ENCODE measurements at places on chromosomes 16 and 17.

DNA sequence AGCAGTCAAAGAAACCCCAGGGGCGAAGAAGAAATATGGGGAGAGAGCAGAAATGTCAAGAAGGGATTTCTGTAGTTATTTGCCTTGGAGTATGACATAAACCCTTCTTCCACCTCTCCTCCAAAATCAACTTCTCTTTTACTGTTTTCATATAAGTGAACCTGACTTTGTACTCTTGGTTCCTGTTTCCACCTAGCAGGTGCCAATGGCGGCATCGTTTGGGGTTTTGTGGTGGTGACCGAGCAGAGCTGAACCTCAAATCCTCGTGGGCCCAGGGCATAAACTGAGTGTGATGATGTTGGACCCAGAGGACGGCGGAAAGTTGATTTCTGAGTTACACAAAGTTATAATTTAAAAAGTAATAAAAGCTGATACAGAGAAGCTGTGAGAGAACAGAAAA lies 39.6 kb upstream of the PSMD7 start:
- DNase-seq, result no peak

DNA sequence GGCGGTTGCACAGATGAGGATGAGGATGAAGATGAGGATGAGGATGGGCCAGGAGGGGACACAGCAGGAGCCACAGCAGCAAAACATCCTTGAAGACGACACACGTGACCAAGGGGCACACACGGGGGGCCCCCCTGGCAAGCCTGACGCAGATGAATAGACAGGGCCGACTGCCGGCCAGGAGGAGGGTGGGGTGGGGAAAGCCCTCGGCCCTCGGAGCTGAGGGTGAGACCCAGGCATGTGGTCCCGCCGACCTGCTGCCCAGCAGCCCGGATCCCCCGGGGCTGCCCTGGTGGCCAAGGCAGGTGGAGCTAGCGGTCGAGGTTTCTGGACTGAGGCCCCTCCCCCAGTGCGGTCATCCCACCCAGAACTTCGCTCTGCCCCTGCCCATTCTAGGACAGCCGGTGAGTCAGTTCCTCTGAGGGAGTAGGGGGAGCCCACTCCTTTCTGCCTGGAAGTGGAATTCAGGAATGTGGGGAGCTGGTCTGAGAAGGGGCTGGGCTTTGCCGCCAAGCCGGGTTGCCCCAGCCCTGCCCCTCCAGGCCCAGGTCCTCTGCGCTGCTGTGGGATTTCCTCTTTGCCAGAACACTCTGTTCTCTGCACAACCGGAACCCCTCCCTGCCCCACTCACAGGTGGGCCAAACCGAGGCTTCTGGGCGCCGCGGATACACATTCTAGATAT lies 9.9 kb downstream of the CYGB start:
- peak; percentile 83 for DNase-seq

GRCh38 chr17:40499551-40500189 lies 1.8 kb downstream of the TNS4 start:
- peak; percentile 79 for DNase-seq

DNA sequence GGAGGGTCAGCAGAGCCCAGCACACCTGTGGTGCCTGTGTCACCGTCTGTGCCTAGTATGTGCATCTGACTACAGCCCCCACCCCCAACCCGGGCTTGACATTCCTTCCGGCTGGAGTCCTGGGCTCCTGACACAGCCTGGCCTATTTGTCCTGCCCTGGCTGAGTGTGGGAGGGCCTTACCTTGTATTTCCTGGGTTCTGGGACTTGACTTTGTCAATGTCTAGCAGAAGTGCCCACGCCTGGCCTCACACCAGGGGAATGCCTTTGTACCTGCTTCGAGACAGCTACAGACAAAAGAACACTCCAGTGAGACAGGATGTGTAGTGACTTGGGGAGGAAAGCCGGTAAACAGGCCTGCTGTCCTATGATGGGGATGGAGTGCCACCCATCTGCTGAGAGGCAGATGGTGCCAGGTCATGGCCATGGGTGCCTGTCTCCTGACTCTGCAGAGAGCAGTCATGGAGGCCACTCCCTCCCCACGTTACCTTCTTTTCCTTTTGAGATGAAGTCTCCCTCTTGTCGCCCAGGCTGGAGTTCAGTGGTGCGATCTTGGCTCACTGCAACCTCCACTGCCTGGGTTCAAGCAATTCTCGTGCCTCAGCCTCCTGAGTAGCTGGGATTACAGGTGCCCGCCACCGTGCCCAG lies 42.8 kb downstream of the TNFRSF13B start:
- no peak for DNase-seq

- DNase-seq, result no peak
Observed at GRCh38 chr17:13594310-13594709, 7.4 kb downstream of the HS3ST3A1 start.

- no peak for DNase-seq
Observed at GRCh38 chr16:60110531-60110930, 1376.4 kb upstream of the GOT2 start.

GRCh38 chr17:27954548-27955495 lies 61.7 kb upstream of the LYRM9 start:
- no peak for DNase-seq

DNA sequence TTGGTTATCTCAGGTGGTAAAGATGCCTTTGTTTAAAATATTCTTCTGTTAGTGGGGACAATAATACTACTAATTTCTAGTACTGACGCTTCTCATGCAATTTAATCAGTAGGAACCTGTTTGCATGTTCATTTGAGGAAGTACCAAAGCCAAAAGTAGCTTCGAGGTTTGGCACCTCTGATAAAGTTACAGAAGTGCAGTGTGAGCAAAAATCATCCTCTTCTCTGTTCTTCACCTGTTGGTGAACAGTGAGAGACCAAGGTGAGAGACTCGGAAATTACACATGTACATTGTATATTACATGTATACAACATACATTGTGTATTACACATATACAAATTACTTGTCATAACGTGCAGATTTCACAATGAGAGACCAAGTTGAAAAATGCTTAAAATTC lies 404.6 kb downstream of the MAF start:
- no peak for DNase-seq

- DNase-seq, result peak; percentile 41
Observed at GRCh38 chr17:751269-752001, 629 bp downstream of the GEMIN4 start.

GRCh38 chr16:50996830-50997186 lies 154.3 kb downstream of the SALL1 start:
- no peak for DNase-seq

DNA sequence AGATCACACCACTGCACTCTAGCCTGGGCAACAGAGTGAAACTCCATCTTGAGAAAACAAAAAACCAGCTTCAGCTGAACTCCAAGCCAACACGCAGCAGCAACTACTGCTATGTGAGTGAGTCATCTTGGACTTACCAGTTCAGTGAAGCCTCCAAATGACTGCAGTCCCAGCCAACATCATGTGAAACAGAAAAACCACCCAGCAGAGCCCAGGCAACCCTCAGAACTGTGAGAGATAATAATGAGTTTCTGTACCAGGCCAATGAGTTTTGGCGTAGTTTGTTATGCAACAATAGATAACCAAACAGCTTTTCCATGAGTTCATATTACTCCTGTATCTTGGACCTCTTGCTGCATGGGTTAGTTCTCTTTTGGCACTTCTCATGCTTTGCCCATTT lies 23.3 kb downstream of the PHF12 start:
- peak; percentile 16 for DNase-seq

- DNase-seq, result peak; percentile 81
Observed at GRCh38 chr17:72030067-72030899, 90.5 kb upstream of the SOX9 start.

- DNase-seq, result no peak
Observed at GRCh38 chr16:88805340-88805715, 1.7 kb downstream of the CDT1 start.

GRCh38 chr16:46883353-46883689 lies 841 bp upstream of the GPT2 start:
- peak; percentile 39 for DNase-seq

- no peak for DNase-seq
Observed at GRCh38 chr17:2235792-2236366, 67.7 kb downstream of the SMG6 start.

GRCh38 chr16:2205104-2205966 lies at the start of gene MLST8:
Gene MLST8, plus strand, starts transcription at chr16:2205454. Its CDS starts 632 bp downstream, at chr16:2206086.
- peak; percentile 68 for DNase-seq

DNA sequence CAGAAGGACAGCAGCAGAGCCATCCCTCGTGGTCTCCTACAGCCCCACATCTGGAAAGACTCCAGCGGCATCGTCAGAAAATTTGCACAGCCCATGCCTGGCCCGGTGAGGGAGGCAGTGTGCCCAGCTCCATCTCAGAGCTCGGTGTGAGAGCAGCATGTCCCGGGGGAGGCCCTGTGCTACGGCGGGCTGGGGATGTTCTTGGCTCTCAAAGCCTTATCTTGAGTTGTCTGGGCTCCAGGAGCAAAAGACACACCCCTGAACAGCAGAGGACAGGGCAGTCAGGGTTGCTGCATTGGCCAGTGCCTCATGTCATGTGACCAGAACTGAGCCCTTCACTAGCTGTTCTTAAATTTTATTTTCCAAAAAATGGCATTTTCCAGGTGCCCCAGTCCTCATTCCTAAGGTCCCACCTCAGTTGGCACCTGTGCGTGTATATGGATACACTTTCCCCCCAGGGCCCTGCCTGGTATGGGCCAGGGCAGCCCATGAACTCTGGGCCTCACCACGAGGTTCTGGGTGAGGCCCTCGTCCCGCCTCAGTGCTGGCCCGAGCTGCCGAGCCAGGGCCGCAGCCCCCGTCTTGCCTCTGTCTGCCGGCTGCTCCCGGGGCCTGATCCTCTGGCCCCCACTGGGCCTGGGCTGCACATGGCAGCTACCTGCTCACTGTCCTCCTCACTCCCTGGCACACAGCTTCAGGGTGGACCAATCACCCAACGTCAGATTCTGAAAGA lies 3.0 kb downstream of the NUDT16L1 start:
- DNase-seq, result no peak

GRCh38 chr17:68719431-68719830 lies 118.3 kb upstream of the FAM20A start:
- no peak for DNase-seq

- DNase-seq, result peak; percentile 71
Observed at GRCh38 chr16:25838724-25839186, 147.0 kb downstream of the HS3ST4 start.

DNA sequence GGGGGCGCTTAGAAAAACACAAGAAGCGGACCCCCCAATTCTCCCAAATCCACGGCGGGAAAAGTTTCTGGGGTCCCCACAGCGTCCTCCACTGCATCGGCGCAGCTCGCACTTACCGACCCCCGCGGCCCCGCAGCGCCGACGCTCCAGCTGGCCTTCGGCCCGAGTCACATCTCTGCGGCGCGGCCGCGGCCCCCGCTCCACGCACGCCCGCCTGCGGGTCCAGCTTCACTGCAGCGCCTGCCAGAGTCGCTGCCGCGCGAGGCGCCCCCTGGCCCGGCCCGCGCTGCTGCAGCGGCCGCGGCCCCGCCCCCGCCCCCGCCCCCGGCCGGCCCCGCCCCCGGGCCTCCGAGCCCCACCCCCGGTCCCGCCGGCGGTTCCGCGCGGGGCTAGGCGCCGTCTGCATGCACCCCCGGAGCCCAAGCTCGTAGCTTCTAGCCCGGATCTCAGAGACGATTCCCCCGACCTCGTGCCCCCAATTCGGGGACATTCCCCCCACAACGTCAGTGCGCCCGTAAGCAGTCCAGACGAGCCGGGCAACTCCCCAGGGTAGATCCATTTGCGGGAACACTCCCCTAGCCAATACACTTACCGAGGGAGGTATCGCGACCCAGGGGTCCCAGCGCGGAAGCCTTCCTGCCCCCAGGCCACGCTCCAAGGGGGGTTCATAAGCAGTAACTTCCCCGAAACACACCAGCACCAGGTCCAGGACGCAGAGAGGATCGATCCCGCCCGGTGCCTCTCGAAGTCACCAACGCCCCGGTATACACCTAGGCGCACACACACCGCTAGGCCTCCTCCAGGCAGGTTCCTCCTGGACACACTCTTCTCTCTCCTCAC lies at the start of gene GPRC5B:
Gene GPRC5B (minus strand): TSS at position 238 of the 840 bp plus-strand sequence. CDS start 12,003 bp downstream, outside the sequence.
- DNase-seq, result peak; percentile 25

DNA sequence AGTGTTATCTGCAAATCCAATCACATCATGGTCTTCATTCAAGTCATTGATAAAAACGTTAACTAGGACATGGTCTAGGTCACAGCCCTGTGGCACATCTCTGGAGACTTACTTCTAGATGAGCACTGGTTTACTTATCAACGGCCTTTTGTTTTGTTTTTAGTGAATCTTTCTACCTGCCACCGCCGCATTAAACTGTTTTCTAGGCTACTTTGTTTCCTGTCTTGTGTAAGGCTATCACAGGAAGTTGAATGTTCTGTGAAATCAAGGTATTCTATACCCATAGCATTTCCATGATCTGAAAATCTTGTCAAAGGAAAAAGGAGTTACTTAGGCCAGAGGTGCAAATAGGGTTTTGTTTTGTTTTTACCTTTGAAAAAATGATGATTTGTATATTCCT lies 26.9 kb downstream of the SOCS3 start:
- DNase-seq, result no peak

GRCh38 chr17:44473367-44473766 lies 29.8 kb downstream of the GPATCH8 start:
- no peak for DNase-seq

GRCh38 chr17:34756637-34757021 lies 177.2 kb downstream of the TMEM132E start:
- peak; percentile 10 for DNase-seq

GRCh38 chr16:75060723-75061122 lies 55.9 kb downstream of the LDHD start:
- no peak for DNase-seq

DNA sequence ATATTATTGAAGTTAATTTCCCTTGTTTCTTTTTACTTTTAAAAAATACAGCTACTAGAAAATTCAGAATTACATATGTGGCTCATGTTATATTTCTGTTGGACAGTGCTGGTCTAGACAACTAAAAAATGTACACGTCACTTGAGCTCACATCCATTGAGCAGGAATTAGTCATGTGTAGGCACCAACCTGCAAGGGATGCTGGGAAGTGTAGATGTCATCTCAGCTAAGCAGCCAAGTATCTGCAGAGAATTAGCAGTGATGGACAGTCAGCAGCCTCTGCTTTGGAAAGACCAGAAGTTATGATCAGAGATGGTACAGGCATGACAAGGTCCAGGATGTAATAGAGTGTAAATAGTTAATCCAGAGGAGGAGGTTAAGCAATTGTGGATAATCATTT lies 87.1 kb upstream of the HS3ST2 start:
- DNase-seq, result no peak

DNA sequence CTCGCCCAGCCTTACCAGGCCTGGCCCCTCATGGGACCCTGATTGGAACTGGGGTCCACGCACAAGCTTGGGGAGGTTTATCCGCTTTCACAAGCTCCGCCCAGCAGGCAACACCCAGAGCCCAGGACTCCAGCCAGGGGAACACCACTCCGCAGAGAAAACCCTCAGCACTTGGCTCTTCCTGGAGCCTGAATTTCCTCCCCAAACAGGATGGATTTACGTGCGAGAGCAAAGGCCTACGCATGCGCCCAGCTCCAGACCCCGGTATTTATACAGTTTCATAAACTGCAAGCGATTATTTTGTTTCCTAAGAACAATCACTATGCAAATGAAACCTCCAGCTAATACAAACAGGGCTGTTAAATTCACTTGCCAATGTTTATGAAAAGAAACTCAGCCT lies 22.8 kb downstream of the ZNF423 start:
- no peak for DNase-seq

- peak; percentile 51 for DNase-seq
Observed at GRCh38 chr17:48037036-48037837, at the start of gene COPZ2. Gene COPZ2, minus strand, starts transcription at chr17:48037797. Its CDS starts 20 bp downstream, at chr17:48037777.

Measured in SW480 (cell line).